Stimulated activated CD8-positive, alpha-beta memory T cell treated with anti-CD3 and anti-CD28 coated beads, Interleukin-4, amount 100 ng/mL, for 1 hour (primary cell): ENCODE measurements at places on chromosomes 3 and 15.

DNA sequence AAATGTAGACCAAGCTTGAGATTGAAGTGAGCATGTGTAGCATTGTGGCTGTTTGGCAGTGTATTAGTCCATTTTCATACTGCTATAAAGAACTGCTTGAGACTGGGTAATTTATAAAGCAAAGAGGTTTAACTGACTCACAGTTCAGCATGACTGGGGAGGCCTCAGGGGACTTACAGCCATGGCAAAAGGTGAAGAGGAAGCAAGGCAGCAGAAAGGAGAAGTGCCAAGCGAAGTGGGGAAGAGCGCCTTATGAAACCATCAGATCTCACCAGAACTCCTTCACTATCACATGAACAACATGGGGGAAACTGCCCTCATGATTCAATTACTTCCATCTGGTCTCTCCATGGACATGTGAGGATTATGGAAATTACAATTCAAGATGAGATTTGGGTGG lies 8.6 kb upstream of the CERS3 start:
- no peak for DNase-seq

DNA sequence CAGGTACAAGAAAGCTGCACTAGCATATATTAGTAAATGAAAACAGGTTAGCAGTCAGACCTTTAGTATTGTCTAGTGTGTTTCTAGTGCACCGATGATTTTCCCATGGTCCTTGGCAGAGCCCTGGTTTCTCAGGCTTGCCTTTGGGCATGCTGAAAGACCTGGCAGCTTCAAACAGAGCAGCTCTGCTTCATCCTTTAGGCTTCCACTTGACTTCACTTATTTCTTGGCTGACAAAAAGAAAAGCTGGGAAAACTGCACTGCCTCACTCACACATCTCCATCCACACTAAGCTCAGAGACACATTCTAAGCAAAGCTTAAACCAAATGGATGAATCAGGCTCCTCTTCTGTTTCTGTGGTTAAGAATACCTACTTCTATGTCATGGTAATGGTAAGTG lies 374.8 kb upstream of the PDZRN3 start:
- no peak for DNase-seq

- DNase-seq = no peak
These were observed 237.1 kb upstream of the CFAP20DC start for GRCh38 chr3:59286791-59287531.

GRCh38 chr15:88664151-88664778 lies 25.4 kb downstream of the ISG20 start:
- DNase-seq = no peak

GRCh38 chr3:20068512-20069177 lies 28.4 kb downstream of the KAT2B start:
- DNase-seq = no peak

DNA sequence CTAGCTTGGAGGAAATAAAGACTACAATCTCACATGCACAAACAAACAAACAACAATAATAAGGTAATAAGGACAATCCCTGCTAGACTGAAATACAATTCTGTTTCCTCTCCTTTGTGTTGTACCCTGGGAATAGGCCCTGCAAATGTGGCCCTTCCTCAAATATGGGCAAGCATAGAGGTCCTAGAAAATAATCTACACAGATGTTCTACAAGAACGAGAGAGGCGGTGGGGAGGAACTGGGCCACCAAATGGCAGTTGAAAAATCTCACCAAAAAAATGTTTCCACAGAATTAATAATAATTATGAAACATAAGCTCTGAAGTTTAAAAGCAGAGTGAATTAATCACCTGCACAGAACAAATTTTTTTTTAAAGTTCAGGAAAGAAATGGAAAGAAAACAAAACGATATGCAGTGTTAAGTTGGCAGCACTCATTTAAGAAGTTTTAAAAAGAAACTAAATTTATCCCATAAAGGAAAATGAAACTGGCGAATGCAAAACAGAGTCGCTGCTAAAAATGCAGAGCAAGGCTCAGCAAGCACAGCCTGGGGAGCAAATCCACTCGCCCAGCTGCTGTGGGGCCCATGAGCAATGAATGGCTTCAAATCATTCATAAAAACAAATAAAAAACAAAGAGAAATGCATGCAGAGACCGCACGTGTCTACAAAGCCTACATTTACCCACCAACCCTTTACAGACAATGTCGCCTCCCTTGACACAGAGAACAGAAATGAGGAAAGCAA lies 475.4 kb downstream of the OCA2 start:
- no peak for DNase-seq

- no peak for DNase-seq
These were observed 12.9 kb upstream of the CNBP start for GRCh38 chr3:129196601-129197000.

DNA sequence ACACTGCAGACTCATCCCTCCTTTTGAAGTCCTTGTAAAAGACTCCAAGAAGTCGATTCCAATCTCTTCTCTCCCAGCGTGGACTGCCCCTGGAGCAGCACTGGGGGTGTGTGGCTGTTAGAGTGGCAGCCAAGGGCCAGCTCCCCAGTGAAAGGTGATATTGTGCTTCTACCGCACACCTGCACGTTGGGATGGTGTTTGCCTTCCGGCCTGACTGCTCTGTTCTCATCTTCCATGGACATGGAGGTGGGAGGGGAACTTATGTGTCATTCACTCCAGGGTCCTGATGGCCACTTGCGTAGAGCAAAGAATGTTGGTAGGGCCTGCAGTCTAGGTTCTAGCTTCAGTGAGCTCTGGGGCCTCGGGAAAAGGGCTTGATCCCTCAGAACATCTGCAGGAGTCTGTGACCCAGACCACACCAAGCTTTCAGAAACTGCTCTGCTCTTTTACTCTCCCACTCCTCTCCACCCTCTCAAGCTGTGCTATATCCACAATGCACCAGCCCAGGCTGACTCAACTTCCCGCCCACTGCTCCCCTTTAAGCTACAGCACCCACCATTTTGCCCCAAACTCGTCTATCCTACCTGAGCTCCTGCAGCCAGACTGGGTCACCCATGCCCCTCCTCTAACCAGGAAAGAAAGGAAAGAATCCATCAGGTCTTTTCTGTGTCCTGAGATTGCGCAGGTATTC lies 31.3 kb downstream of the LIPC start:
- no peak for DNase-seq

- no peak for DNase-seq
These were observed 134.0 kb downstream of the CHL1 start for GRCh38 chr3:330494-331115.

DNA sequence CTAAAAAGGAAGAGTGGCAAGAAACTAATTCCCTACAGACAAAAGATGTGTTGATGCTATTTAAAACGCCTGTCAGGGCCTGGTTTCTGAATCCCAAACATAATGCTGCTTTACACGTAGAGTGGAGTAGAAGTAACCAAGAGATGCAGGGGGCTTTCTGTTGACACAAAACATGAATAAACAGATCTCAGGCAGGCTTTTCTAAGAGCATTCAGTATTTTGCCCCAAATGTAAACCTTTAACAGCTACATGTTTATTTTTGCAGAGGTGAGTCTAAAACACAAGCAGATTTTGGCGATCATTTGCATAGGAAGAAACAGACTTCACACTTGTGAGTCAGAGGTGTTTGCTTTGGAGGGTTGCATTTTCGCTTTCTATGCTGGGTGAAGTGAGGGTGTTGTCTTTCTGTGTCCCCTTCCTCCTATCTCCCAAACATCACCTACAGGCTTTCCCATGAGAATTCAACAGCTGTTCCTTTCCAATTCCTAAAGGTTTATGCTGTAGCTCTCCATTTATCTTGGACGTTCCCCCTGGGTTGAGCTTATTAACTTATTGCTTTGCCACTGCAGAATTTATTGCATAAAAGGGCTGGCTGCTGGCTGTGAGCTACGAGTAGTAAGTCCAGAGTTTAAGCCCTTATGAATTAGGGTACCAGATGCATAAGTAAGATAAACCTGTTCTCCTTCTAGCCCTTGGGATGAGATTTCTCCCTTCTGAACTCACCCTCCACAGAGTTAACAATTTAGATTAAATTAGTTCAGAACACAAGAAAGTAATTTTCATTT lies 156.7 kb downstream of the DIPK2A start:
- no peak for DNase-seq

- no peak for DNase-seq
These were observed 343.5 kb downstream of the PDCD6IP start for GRCh38 chr3:34141841-34142337.

DNA sequence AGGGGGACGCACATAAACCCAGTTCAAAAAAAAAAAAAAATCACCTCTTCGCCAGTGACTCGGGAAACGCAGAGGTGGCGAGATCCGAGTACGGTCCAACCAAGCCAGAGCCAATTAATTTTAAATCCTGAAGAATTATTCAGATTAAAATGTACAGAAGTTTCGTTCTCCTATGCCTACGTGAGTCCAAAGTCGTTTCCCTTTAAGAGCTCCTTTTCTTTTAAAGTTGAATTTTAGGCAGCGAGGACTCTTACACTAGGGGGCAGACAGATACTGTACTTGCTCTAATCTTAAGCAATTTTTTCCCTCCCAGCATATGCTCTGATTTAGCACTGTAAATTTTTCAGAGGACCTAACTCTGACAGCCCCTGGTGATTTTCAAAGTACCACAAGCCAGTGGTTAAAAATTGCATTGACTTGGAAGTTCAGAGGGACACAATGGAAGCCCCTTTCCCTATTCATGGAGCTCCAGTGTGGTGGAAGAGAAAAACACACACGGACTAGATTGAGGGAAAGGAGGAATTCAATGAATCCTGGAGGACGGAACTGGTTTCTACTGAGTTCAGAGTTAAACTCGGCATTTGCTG lies 3.3 kb upstream of the NR2F2 start:
- no peak for DNase-seq

GRCh38 chr3:84077479-84077878 lies 881.3 kb upstream of the CADM2 start:
- no peak for DNase-seq

- no peak for DNase-seq
These were observed 223.4 kb downstream of the FEZF2 start for GRCh38 chr3:62149962-62150361.

- DNase-seq = no peak
These were observed 112.8 kb downstream of the LPP start for GRCh38 chr3:188266562-188267274.

DNA sequence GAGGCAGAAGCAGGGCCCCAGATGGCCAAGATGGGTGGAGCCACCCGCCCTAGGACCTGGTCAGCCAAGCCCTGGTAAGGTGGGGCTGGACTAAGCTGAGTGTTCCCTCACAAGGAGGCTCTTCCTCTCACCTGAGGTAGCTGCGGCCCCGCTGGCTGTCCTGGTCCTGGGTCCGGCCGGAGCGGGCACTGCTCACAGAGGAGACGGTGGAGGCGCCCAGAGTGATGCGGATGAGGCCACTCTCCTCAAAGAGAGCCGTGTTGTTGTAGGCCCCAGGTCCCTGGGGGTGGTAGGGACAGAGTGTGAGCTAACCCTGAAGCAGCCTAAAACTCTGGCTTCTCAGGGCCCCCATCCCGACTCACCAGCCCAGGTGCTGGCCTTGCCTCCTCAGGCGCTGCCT lies 7.3 kb upstream of the SLC26A6 start:
- DNase-seq = no peak

DNA sequence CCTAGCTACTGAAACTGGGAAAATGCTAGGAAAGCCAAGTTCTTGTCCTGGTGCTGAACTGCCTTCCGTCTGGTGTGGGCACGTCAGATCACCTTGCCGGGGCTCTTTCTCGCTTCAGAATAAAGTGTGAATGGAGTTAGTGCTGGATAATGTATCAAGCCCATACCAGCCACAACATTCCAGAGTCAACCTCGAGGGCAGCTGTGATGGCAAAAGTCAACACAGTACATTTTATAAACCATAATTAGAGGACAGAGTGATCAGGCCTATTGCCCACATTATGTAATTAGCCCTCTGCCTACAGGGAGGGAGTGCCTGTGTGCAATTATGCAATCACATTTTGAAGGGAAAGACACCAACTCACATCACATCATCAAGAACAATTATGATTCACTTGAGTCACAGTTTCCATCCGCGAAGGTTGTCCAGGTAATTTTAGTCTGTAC lies 165.2 kb downstream of the RORA start:
- DNase-seq = no peak

DNA sequence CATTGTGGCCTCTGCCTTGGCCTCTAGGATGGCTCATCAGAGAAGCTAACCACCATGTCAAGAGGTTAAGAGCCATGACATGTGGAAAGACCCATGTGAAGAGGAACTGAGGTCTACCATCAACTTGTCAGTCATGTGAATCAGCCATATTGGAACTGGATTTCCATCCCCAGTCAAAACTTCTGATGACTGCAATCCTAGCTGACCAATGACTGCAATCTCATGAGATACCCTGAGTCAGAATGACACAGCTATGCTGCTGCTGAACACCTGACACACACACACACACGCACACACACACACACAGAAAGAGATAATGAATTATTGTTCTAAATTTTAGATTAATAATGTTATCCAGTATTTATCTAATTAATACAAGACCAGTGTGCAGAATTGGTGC lies 337.5 kb upstream of the LMCD1 start:
- no peak for DNase-seq

GRCh38 chr3:47663630-47664240 lies 85.1 kb upstream of the CSPG5 start:
- DNase-seq = no peak

DNA sequence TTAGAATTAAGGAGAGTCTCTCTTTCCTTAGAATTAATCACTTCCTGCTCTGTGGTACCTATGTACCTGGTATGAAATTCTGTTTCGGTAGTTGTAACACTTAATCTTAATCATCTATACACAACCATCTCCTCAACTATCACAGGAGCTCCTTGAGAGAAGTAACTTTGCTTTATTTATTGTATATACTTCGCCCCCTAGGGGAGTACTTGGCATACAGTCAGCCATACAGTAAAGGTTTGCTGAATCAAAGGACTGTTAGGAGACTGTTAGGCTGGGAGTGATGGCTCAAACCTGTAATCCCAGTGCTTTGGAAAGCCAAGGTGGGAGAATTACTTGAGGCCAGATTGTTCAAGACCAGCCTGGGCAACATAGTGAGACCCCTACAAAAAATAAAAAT lies 44.7 kb downstream of the RORA start:
- DNase-seq = no peak

- DNase-seq = no peak
These were observed 25.9 kb downstream of the PLD1 start for GRCh38 chr3:171784387-171784786.
